Gastroesophageal sphincter (tissue), 4 donors: ENCODE measurements at places on chromosomes 16 and 17. TPM values are rescaled to one million over a fixed set of nuclear protein-coding genes. Genes with fewer than 3 reads are reported as not detected.

DNA sequence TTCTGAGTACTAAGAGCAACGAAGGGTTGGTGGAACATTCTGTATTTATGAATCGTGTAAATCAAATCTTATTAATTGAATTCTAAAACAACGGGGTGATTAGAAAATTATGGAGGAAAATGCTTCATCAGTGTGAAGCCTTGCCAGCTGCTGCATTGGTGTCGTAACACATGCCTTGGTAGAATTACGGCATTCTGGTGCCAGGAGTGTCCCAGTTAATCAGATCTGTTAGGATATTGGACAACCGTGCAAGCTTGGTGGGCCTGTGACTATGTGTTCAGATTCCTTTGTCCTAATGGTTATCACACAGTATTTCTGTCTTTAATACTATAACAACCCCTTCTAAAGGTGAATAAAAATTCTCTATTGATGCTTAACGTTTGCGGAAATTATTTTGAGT lies 44.2 kb upstream of the TANC2 start:
- ATAC-seq, result no peak

GRCh38 chr16:24116046-24116776 lies 139.9 kb upstream of the CACNG3 start:
- ATAC-seq, result no peak

- ATAC-seq, result peak; percentile 73
These were observed 889 bp upstream of the ZNF423 start for GRCh38 chr16:49856672-49857330.

STAT5B gene
- total RNA-seq, result 94.5 TPM

TEKT5 gene
- total RNA-seq, result not detected

USP43 gene
- not detected for total RNA-seq

HS3ST4 gene
- 0.12 TPM for total RNA-seq
